Fibroblast of villous mesenchyme (primary cell): ENCODE measurements at places on chromosomes 2 and 18.

DNA sequence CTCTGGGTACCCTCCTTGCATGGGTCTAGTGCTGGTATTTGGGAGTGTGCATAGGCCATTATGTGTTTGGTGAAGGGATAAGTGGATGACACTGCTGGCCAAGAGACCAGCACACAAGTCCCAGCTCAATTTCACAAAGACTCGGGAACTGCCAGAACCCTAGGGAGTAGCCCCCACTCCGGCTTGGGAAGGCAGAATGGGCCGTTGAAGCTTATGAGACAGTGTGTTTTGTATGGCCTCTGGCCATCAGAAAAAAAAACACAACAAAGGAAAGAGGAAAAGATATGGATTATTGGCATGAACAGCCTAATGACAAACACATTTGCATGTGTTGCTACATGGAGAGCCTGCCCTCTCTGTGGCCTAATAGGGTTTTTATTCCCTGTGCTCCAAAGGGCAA is 144.2 kb downstream of the TTC32 start:
- DNase-seq = no peak

DNA sequence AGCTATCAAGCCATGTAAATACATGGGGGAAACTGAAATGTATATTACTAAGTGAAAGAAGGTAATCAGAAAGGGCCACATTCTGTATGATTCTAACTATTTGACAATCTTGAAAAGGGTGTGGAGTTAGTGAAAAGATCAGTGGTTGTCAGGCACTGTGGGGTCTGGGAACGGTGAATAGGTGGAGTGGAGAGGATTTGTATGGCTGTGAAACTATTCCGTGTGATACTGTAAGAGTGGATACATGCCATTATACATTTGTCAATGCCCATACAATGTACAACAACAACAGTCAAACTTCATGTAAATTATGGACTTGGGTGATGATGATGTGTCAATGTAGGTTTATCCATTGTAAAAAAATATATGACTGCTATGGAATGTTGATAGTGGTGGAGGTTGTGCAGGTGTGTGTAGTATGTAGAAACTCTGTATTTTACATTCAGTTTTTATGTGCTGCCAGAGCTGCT is 1116.2 kb downstream of the SUCLG1 start:
- DNase-seq = no peak

GRCh38 chr2:211837206-211837605 is 701.4 kb downstream of the ERBB4 start:
- DNase-seq = no peak

DNA sequence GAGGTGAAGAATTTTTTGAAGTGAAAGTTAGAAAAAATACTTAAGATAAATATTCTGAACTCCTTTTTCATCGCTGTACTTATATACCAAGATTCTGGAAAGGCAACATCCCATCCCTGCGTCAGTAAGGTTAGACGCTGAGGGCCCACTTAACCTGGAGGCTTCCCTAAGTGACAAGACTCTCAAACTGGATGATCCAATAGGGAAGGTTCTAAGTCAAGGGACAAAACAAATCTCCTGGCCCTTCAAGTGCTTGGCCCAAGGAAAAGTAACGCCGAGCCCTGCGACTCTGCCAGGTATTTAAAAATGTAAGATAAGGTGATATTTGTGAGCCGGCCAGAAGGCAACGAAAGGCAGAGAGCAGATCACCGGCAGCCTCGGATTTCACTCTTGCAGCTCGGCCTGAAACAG is 1.3 kb downstream of the STK39 start:
- no peak for DNase-seq

GRCh38 chr2:223998948-223999347 is 40.1 kb downstream of the SERPINE2 start:
- no peak for DNase-seq

DNA sequence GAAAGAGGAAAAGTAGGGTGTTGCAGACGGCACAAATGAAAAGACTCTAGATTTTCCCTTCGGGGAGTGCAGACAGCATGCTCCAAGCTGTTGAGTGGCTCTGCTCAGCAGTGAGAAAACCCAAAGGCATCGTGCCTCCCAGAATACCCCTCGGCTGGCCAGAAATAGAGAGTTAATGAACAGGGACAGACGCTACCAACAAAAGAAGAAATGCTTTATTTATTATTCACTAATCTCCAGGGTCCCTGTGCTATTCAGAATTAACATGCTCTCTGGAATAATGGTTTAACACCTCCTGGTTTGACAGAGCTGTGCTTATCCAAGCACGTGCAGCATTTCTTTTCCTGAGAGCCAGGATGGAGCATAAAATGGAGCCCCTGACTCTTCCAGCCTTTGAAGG is 82.3 kb downstream of the AQP4 start:
- DNase-seq = no peak

GRCh38 chr18:63303547-63303946 is 16.0 kb downstream of the BCL2 start:
- no peak for DNase-seq

- no peak for DNase-seq
Measured at GRCh38 chr2:86598966-86599365, 24.7 kb downstream of the RNF103 start.

DNA sequence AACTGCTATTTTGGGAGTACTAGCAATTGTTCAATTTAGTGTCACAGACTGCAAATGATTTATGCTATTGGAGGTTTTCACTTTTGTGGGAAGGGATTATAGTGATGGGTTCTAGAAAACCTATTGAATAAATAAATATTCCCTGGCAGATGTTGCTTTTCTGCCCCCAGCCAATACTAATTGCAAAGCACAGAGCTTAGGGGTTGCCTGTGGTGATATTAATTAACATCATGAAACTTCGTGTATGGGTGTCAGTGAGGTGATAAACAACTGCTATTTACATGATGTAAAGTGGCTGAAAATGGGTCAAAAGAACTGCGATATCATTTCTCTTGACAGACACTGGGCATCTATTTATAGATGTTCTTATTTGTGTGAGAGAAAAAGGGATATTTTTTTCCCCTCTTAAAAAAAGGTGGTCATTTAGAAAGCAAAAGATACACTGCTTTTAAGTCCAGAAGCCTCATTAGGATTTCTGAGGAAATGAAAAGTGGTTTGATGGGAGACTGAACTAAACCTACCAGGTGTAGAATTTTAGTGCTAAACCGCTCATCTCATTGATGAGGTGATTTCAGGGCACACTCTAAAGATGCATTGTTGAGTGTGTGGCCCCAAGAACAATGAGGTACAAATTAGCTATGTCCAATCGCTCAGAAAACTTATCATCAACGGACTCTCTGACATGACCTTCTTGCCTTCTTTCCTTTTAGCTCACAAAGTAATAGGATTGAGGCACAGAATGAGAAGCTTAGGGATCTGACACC is 116.7 kb upstream of the CHST9 start:
- no peak for DNase-seq

GRCh38 chr2:120103723-120104467 is 91.0 kb downstream of the EPB41L5 start:
- peak; percentile 42 for DNase-seq

- no peak for DNase-seq
Measured at GRCh38 chr2:164979113-164979512, 23.8 kb upstream of the SLC38A11 start.

- DNase-seq = no peak
Measured at GRCh38 chr2:240169486-240170353, 29.3 kb upstream of the OTOS start.

DNA sequence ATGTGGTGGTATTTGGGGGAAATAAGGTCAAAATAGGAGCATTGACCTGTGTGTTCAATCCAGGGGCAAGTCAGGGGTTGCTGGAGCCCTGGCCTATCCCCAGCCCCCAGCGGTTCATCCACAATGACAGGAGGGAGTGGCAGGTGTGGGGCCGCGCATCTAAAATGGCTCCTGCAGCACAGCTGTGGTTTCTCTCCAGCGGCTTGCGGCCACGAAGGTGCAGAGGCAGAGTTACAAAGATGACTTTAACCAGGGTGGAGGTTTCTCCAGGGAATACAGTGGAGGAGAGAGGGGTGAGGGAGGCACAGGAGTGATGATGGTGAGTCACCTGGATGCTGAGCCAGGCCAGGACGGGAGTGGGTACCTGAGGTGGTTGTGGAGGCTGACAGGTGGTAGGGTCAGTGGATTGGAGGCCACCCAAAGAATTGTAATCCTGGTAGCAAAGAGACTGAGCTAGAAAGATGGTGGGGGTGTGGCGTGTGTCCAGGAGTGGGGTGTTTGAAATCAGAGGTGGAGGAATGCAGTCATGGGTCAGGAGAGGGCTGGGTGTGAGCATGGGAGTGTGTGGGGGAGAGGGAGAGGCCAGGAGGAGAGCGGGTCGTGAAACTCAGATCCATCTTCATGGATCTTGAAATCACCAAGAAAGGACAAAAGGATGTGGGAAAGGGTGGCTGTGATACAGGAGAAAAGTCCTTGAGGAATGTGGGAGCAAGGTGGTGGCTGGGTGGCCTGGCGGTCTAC is 83.2 kb downstream of the CTIF start:
- peak; percentile 36 for DNase-seq

DNA sequence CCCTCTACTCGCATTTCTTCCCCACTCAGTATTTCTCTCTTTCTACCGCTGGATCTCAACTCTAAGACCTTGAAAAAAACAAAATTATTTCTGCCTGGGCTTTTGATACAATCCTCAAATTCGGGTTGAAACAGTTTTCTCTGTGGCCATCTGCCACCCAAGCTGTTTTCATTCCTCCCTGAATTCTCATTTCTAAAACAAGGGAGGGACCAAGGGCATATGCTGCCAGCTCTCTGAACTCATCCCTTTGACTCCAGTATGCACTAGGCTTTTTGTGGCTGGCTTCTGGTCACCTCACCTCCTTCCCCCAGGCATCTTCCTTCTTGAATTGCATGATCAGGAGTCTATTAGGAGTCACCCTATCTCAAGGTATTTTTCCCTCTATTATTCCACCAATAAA is 49.5 kb downstream of the CCDC148 start:
- DNase-seq = no peak

GRCh38 chr2:40034198-40034597 is 255.1 kb upstream of the THUMPD2 start:
- DNase-seq = peak; percentile 61

GRCh38 chr18:12308386-12309100 is 502 bp downstream of the TUBB6 start:
- DNase-seq = peak; percentile 93

- no peak for DNase-seq
Measured at GRCh38 chr2:174224665-174225288, 23.6 kb downstream of the OLA1 start.

DNA sequence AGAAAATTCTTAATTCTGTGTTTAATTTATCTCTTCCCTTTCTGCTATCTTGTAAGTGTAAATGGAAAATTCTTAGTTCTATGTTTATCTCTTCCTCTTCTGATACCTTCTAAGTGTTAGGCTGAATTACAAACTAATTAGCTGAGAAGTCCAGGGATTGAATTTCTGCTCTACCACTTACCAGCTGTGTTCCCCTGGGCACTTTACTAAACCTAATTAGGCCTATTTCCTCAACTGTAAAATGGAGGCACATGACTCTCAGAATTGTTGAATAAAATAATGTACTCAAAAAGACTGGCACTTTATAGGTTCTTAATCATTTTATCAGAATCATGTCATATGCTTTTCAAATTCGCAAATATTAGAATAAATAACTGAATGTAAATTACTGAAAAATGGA is 146.3 kb downstream of the MAP2 start:
- DNase-seq = no peak

- DNase-seq = no peak
Measured at GRCh38 chr2:7621018-7621814, 704.0 kb downstream of the RNF144A start.

DNA sequence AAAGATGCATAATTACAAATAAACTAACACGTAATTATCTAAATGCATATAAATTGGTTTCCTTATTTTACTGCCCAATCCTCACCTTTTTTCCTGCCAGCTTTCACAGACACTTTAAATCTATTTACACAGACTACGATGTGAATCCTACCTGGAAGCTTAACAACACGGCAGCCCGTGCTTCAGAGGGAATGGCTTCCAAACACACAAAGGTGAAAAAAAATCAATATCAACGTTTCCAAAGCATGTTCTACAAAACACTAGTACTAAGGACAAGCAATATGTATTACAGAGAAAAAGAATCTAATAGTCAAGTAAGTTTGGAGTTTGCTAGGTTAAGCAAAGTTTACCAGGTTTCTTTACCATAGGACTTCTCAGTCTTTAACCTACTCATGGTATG is 4.4 kb downstream of the MAP4K3 start:
- no peak for DNase-seq

DNA sequence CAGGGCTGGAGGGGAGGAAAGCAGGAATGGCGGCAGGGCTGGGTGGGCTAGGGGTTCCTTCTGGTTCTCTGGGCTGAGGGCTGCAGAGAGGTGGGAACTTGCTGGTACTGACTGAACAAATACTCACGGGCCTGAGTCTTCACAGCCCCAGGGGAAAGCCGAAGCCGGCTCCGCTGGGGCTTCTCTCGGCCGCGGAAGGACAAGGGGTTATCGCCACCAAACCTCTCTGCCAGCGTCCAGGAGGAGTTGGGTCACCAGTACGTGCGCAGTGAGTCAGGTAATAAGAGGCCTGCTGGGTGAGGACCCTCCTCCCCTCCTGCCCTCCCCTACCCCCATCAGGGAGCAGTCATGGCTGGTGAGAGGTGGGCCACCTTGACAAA is 13.5 kb upstream of the GMPPA start:
- DNase-seq = no peak

DNA sequence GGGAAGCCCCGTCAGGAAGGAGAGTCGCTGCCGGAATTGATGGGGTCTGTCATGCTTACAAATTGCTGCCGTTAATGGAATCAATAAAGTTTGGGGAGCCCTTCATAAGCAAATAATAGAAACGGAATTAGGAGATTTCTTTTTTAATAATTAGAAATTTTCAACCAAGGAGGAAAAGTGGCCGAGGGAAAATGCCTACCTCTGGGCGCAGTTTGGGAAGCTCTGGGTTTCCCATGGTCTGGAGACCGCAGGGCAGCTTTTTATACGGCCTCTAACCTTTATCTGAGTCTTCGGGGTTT is 1.3 kb downstream of the EVX2 start:
- no peak for DNase-seq

DNA sequence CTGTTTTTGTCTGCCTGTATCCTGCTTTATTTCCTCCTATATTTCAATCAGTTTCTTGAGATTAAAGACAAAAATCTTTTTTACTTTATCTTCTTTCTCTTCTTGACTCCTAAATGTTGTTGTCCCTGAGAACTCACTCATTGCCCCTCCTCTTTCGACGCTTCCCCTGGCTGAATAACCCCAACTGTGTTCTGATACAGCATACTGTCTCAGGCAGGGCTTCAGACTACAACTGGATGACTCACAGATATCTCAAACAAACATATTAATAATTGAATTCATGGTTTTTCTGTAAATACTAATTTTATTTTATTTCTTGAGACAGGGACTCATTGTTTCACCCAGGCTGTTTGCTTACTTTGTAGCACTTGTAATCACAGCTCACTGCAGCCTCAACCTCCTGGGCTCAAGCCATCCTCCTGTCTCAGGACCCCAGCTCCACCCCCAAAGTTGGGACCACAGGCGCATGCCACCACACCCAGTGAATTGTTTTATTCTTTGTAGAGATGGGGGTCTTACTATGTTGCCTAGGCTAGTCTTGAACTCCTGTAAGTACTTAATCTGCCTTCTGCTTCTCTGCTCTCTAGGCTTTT is 9.4 kb downstream of the ITGAV start:
- no peak for DNase-seq

DNA sequence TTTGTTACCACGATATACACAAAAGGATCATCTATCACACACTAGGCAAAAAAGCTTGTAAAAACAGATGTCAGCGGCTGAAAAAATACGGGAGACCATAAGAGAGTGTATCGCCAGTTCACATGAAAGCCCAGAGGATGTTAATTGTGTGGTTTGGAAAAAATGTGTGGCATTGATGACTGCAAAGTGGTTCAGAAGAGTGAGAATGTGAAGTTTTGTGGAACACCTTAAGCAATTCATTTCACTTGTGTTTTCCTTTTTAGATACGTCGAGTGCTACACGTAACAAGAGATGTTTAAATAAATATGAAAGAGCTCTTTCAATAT is 61.7 kb upstream of the DAPL1 start:
- DNase-seq = no peak
